ENCODE measurements at places on chromosomes 12 and 14.

- DNase-seq: no peak
These were observed 49.3 kb upstream of the AMN start for GRCh38 chr14:102873131-102873530.

- DNase-seq: no peak
These were observed 39.8 kb downstream of the NIN start for GRCh38 chr14:50791201-50791600.

GRCh38 chr12:120266180-120266870 lies 795 bp upstream of the PXN start:
- peak; percentile 72 for DNase-seq

DNA sequence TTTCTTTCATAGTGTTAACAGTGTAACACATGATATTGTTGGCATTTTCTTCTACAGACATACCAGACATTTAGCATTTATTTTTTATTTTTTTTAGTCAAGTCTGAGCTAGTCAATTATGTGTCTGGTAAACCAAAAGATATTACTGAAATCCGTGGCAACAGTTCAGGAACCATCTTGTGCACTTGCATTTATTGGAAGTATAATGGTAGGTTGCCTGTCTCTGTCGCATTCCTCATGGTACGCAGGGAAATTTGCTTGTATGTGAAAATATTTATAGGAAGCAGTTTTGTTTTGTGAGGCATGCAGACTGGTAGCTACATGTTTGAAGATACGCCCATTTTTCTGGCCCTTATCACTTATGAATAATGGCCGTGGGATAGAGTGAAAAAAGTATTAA lies 186.1 kb upstream of the SLC38A2 start:
- no peak for DNase-seq

DNA sequence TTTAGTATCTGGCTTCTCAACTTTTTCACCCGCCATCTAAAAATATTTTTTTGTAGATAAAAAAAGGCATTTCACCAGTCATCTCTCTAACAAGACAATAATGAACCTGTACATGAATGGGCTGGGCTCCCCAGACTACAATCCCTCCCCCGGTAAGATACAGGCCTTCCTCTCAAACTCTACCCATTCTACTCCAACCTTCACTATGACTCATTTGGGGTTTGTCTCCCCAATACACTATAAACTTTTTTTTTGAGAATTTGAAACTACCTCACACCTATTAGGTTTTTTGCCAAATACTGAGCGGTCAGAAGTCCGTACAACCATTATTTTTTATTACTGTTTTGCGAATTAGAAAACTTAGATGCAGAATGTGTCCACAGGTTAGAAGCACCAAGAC lies 784 bp downstream of the RPL6 start:
- DNase-seq: no peak

DNA sequence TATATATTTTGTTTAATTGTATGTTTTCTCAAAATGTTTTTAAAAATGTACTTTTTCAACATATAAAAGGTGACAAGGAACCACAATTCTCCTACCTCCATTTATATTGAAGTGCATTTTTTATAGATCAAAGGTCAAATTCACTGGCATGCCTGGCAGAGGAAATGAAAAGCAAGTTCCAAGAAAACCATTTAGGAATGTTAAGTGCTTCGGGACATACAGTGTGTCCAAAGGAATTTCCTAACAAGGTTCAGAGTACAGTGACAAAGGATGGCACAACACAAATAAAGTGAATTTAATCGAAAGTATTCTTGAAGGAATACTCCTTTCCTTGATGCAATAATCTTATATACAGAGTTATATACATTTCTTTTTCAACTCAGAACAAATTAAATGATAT lies 242.3 kb downstream of the CCER1 start:
- no peak for DNase-seq

DNA sequence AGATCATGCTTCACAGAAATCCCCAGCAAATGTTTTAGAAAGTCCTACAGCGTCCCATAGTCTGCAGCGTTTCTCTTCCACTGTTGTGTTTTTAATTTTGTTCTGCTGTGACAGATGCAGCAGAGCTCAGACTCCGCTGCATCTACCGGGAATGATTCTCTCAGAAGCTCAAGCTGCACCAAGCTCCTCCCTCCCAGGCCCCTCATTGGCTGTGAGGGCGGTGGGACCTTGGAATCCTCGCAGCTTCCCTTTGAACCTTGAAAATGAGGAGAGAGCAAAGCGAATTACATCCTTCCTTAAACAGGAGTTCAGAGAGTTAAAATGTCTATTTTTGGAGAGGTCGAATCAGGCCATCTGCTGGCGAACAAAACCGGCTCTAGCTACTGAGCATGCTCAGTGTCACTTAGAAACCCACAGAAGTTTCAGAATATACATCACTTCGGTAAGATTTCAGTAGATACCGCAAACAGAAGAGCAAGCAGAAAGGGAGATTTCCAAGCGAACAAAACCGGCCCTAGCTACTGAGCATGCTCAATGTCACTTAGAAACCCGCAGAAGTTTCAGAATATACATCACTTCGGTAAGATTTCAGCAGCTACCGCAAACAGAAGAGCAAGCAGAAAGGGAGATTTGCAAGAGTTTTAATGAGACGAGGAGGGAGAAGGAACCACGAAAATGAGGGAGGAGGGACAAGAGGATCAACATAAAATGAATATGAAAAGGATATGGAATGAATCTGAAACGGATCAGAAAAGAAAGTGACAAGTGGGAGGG lies at the start of gene ABCD2:
Gene ABCD2, minus strand, starts transcription at position 144 of the 774 bp plus-strand sequence. CDS start 188 bp downstream, outside the sequence.
- DNase-seq: peak; percentile 48

DNA sequence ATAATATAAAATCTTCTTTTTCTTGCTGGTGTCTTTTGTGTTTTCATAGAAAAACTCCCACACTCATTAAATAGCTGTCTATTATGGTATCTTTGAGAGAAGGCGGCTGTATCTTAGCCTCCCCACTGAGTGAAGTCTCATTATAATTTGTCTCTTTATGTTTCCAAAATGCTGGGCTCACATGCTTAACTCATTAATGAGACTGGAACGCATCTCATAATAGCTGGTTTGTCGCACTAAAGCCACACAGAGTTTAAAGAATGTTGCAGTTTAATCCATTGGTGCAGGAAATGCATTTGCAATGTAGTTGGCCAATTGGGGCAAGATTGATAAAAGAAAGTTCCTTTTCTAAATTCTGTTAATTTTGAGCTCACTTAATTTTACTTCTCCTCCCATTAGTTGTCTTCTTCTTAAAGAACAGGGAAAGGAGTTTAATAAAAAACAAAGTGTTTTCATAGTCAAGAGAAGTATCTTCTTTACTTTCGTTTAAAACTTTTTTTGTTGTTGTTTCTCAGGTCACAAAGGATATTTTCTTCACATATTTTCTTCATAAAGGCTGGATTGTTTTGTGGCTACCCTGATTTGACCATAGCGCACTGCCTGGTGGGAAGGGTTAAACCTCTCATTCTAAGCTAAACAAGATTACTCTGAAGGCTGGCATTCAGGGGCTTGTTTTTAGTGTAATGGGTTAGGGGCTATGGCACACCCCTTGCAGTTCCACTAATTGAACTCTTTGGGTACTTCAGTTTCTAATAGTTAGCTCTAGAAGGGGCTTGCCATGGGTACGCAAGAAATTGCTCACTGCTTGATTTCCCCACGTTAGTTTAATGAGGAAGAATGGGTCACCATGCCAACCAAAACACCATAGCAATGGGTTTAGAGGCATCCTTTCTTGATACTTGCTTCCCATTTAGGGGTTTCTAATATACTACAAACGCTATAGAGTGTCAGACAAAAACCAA lies 197.0 kb downstream of the TMTC2 start:
- DNase-seq: peak; percentile 8

GRCh38 chr12:44441155-44441554 lies 435.0 kb downstream of the NELL2 start:
- DNase-seq: no peak

Data from CD14-positive monocyte (primary cell).